Suprapubic skin (tissue), 4 donors: ENCODE measurements at places on chromosomes 3 and 15. TPM values are rescaled to one million over a fixed set of nuclear protein-coding genes. Genes with fewer than 3 reads are reported as not detected.

DNA sequence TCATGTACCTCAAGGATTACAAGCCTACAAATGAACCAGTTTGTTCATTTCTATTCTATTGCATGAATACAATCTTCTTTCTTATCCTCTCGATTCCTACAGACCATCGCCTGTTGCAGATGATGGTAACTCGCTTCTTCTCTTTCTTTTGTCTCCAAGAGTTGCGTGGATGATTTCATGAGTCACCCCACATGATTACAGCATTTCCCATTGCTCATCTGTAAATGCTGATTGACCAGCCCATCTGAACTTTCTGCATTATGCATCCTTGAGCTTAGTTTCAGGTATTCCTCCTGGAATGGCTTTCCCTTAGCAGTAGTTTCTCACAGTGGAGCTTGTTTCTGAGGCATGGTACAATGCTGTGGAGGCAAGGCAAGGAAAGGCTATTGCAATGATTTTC, 109.6 kb upstream of the TOPAZ1 start:
- no peak for DNase-seq

DNA sequence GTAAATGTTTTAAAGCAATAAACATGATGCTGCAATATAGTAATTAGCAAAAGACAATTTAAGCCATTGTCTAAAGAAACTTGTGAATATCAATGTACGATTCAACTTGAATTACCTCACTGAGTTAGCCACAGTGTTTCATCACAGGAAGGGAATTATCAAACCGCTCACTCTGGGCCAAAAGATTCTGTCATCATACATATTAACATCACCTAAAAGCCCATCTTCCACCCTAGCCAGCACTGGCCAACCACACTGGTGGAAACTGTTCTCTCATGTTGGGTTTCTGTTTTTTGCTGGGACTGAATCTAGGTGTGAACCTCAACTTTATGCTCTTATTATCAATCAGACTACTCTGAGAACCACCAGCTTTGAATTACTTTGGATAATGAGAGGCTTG, 497.7 kb upstream of the THBS1 start:
- no peak for DNase-seq

DNA sequence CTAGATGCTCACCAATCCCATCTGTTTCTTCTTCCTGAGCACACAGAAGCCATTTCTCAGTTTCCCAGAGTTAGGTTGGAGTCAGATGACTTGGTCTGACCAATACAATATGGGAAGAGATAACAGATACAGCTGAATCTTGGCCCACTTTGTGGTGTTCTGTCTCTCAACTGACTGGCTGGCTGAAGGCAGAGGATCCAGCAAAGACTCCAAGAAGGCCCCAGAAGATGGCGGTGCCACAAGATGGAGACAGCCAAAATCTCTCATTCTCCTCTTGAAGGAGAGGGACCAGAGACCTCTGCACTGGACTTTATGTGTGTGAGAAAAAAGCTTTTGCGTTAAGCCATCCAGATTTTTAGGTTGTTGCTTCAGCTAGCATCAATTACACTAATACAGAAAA, 8.2 kb upstream of the OXSR1 start:
- DNase-seq = no peak

DNA sequence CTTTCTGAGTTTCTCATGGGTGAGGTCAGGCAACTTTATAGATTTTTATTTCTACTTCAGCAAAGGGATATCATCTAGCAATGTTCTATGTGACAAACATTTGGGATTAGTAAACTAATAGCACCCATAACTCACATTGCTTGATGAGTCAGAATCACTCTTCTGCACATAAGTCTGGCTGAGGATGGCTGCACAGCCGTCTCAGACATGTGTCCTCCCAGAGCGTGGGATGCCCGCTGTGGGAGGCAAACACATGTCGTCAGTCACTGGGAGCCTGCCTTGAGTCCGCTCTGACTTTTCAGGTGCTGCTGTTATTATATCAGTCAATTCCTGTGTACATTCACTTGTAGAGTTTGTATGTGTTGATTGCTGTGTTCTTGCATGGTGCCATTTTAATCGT, 230.7 kb upstream of the TRIM42 start:
- no peak for DNase-seq

- no peak for DNase-seq
Measured at GRCh38 chr15:65245096-65245856, 34.0 kb upstream of the CILP start.

- no peak for DNase-seq
Measured at GRCh38 chr3:19539518-19540392, 391.4 kb downstream of the KCNH8 start.

DNA sequence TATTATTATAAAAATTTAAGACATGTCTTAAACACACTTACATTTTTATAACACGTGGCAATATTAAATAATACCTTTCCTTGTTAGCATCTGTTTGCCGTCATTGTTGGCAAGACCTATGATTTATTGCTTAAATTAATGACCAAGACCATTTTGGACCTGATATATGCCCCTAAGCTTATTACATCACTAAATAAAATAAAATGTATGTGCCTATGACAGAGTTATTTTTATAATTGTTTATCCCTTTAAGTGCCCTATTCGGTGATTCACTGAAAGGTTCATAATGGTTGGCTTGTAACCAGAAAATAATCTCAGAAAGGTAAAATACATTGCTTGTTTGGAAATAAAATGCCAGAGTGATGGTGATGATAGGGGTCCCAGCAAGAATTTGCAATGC, 17.5 kb downstream of the CDIN1 start:
- DNase-seq = no peak

GRCh38 chr15:92035961-92036360, 182.5 kb downstream of the SLCO3A1 start:
- DNase-seq = no peak

DNA sequence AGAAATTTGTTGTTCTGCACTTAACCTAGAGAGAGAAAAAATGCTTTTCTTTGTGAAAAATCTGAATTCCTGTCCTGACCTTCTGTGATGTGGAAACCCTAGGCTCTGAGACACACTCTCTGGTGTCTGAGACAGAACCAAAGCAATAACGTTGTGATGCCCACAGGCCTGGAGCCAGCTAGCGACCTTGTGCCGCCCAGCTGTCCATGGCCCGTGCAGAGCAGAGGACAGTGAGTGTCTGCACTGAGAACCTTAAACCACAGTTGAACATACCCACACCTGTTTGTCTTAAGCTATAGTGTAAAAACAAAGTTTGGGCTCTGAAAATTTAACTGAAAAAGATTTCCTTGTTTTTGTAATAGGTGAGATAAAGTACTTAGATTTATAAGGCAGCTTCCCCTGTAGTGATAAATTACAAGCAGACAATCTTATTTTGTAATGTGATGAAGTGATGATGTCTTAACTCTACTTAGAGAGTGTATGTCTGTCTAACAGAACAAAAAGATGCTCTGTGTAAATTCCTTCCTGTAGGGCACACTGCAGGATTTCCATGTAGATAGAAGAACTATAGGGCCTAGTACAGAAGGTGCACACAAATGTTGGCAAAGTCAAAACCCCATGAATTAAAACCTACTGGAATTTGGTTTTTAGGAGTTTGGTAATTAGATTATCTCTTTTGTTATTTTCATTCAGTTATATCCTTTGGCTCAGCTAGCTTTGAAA, 62.7 kb downstream of the SNRK start:
- DNase-seq = no peak

- DNase-seq = no peak
Measured at GRCh38 chr3:195248281-195248680, 22.7 kb downstream of the XXYLT1 start.

- no peak for DNase-seq
Measured at GRCh38 chr15:44315126-44315525, 26.6 kb downstream of the GOLM2 start.

DNA sequence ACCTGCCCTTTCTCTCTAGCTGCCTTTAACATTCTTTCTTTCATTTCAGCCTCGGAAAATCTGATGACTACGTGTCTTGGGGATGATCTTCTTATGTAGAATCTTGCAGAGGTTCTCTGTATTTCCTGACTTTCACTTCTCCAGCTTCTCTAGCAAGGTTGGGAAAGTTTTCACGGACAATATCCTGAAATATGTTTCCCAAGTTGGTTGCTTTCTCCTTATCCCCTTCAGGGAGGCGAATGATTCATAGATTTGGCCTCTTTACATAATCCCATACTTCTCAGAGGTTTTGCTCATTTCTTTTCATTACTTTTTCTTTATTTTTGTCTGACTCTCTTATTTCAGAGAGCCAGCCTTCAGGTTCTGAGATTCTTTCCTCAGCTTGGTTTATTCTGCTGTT, 62.1 kb upstream of the CCDC54 start:
- no peak for DNase-seq

- DNase-seq = no peak
Measured at GRCh38 chr3:178112134-178112533, 424.1 kb upstream of the KCNMB2 start.

- no peak for DNase-seq
Measured at GRCh38 chr3:36521007-36521379, 140.7 kb downstream of the STAC start.

GRCh38 chr3:66473181-66473580, 27.6 kb downstream of the LRIG1 start:
- no peak for DNase-seq

DNA sequence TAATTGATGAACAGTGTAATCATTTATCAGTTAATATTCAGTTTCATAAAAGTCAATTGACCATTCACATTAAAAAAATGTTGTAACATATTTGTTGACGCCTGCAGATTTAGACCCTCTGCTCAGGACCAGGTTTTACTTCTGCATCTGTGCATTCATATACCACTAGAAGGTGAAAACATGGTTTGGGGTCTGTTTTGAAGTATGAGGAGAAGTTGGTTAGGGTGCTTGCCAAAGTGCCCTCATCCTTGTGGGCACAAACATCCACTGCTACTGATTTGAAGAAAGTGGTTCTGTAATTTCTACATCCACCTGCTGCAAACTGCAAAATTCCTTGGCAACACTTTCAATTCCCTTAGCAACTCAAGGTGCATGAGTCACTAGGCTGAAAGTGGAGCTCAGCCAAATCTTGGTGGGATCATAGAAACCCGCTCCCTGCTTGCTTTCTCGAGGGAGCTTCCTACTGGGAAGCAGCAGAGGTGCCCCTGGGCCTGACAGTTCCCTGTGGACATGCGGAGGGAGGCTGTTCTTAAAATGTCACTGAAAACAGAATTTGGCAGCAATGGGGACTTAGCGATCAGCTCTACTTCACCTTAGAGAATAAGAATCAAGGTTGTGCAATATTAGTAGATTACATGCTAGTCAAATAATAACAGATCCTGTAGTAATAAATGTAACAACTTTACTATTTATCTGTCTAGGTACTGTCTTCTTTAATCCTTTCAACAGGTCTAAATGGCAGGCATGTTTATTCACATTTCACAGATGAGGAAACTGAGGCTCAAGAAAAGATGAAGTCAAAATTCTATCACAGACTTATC, 301.0 kb upstream of the TBL1XR1 start:
- no peak for DNase-seq

DNA sequence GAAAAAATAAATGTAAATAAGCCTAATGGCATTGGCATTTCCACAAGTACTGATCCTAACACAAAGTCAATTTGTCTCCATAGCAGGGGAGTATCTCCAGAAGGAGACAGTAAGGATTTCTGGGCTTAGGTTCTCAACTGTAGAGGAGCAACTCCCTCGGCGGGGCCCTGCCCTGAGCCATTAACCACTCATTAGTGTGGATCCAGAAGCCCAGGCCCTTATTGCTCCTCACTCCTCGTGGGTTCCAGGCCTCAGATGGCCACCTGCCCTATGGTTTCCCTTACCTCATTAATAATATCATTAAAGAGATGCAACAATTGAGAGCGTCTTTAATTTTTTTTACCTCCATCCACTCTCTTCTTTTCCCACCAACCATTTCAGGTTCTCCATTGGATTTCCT, 85.3 kb upstream of the CLDN18 start:
- no peak for DNase-seq

DNA sequence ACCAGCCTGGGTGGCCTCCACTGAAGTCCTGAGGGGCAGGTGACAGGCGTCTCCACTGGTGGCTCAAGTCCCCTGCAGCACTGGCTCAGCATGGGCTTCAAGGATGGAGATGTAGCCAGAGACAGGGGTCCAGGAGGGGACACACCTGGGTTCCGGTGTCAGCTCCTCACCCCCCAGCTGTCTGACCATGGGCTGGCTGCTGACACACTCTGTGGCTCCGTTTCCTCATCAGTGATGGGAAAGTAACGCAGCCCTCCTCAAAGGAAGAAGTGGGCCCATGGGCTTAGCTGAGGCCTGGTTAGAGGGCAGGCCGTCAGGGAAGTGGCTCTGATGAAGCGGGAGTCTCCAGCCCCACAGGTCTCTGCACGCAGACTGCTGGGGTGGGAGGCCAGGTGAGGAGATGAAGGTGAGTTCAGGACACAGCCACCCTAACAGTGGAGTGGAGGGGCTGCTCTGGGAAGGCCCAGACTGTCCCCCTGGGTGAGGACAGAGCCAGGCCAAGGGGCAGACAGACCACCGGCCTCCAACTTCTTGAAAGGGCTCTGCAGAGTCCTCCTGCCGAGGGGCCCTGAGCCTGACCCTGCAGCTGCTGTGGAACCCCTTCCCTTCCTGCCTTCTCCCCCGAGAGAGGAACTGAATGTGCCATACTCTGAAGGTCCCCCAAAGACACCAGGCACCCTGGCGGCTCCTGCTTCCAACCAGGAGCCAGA, 24.0 kb downstream of the PSTPIP1 start:
- no peak for DNase-seq

GRCh38 chr3:122307976-122308375, 17.1 kb upstream of the CSTA start:
- no peak for DNase-seq

Gene CPLX3
- total RNA-seq = not detected

Gene PRR20G
- not detected for total RNA-seq

Gene CHCHD4
- 11.3 TPM for total RNA-seq

Gene CHCHD6
- 17.3 TPM for total RNA-seq

Gene STRIT1
- total RNA-seq = not detected

Gene C15orf40
- 18.8 TPM for total RNA-seq

Gene CHST2
- 22.8 TPM for total RNA-seq

Gene KLHL40
- not detected for total RNA-seq

Gene CCR8
- not detected for total RNA-seq

Gene OSBPL10
- 12.5 TPM for total RNA-seq

Gene LIPH
- 12.9 TPM for total RNA-seq

Gene MYO5C
- total RNA-seq = 11.9 TPM

Gene ISL2
- total RNA-seq = not detected

Gene EFCC1
- total RNA-seq = 1.2 TPM
